ENCODE measurements at places on chromosomes 4 and X. TPM values are rescaled to one million over a fixed set of nuclear protein-coding genes. Genes with fewer than 3 reads are reported as not detected.

FATE1 gene
- 0.40 TPM for polyA plus RNA-seq

DNA sequence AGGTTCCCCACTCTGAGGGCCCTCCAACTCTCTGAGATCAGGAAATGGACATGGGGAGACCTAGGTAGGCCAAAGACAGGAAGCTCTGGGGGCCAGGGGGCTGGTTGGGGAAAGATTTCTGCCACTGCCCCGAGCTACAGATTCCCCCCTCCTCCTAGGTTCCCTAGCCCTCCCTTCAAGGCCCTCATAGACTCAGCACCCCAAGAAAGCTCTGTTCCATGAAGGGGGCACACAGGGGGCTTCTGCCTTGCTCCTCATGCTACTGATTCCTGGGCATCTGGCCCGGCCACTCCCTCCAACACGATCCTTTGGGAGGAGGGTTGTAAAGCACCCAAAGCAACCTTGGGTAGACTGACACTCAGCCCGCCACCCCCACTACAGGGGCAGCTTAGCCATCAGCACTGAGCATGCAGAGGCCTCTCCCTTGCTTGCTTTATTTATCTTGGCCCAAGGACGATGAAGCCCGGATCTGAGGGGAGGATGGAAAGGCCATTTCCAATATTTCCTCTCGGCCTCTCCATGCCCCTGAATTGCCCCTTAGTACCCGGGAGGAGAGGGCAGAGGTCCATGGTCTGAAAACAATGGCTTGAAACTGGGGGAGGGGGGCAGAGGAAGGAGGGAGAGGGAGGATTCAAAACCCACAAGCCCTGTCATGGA, 146.7 kb downstream of the PJA1 start:
- DNase-seq = no peak

DNA sequence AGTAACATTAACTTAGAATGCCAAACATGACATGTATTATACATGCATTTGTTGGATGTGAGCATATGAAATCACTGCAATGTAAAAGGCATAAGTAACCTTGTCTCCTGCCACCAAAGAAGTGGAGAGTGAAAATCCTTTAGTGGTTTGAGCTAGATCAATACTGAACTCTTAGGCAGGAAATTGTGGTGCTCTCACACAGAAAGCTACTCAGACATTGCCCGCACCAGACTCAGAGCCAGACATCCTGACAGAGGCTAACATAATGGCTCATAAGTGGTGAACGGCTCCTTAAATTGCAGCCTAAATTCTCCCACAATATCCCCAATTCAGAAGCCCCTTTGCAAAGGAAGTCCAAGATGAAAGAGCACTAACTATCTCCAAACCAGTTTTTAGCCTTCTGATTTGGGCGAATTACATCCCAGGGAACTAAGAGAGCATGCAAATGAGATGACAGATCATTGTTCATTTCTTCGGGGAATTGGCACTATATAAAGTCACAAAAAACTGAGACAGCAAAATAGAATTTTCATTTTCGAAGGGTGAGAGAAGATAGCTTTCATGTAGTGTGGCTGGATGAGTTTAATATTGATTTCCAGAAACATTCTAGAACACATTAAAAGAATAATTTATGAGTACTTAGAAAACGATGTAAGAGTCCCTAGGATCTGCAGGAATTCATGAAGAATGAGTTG, 233.6 kb upstream of the RPS6KA3 start:
- no peak for DNase-seq

DNA sequence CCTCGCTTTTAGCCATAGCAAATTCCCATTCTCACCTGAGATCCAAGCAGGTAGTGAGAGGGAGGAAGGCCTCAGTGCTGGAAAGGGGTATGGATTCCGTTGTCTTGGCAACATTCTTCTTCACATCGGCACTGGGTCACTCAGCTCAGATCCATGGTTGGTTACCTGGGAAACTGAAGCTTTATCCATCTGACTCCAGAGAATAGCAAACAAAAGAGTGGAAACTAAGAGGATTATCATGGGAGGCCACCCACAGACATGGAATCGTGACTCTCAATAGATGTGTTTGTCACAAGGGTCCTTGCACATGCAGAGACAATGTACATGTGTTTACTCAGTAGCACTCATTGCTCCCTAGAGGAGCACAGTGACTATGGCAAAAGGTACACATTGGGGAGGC, 81.0 kb downstream of the MAGED4 start:
- no peak for DNase-seq

DNA sequence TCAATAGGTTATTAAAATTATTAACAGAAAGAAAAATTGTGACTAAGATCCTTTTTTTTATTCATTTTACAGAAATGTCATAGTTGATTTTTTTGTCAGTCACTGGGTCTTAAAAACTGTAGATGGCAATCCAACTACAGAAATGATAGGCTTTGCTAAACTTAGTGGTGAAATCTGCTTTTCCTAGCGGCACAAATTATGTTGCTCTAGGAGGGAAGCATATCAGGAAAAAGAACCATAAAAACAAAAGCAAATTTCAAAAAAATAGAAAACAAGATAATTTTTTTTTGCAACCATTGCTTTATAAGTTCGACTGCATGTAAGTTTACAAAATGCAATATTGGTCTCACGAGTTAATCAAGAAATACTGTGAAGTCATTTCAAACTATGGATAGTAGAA, 443.5 kb upstream of the IGFBP7 start:
- DNase-seq = no peak

- no peak for DNase-seq
Measured at GRCh38 chr4:173264245-173264644, 69.9 kb downstream of the HMGB2 start.

Data from right renal cortex interstitium (tissue), 3 donors.